ENCODE measurements at places on chromosomes 12 and 14.

DNA sequence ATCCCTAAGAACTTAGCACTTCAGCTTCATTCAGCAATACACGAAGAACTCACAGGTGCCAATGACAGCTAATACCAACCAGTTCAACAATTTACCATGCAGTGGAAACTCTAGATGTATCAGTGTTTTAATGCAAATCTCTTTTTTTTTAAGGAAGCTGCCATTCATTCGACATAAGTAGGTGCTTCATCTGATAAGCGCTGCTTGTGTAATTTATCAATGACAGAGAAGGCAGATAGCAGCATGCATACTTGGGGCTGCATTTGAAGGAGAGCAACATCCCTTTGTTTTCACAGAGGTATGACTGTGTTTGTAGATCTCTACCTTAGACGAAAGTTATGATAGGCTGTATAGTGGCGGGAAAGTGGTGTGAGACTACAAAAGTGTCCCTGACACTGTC is 977.1 kb downstream of the AACS start:
- no peak for DNase-seq

DNA sequence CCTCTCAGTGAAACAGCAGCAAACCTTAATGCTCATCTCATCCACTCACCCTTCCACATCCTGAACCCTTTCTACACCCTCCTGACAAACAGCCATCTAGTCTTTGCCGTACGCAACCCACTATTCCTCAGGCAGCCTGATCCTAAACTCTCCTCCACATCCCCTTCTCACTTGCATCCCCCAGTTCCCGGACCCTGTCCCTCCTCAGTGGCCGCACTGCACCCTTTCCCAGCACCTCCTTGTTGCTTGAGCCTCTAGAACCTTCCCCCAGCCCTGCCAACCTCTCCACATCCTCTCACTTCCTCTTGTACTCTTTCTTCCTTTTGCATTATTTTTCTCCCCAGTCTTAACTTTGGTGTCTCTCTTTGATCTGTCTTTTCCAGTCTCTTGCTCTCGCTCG is 42.9 kb downstream of the IQSEC3 start:
- no peak for DNase-seq

DNA sequence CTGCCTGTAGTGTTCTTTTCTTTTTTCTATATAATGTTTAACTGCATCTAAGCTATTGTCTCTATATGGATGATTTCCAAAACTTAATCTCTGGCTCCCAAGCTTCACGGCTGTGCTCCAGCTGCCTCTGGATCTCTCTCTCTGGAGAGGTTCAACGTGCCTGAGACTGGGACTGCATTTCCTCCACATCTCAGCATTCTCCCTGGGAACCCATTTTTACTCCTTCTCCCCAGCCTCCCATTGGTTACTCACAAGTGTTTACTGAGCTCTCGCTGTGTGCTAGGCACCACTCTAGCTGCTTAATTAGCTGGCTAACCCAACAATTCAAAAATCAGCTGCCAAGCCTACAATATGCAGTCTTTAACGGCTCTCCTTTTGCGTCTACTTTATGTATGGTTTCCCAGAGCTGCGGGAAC is 34.7 kb downstream of the FBXL14 start:
- DNase-seq, result no peak

- no peak for DNase-seq
Observed at GRCh38 chr14:93090826-93091555, 24.7 kb downstream of the ITPK1 start.

GRCh38 chr14:72182708-72183432 is 250.6 kb downstream of the RGS6 start:
- no peak for DNase-seq

GRCh38 chr12:51863933-51864832 is 15.7 kb upstream of the FIGNL2 start:
- peak; percentile 53 for DNase-seq

- no peak for DNase-seq
Observed at GRCh38 chr12:87142342-87142741, 886.2 kb upstream of the MGAT4C start.

- DNase-seq, result no peak
Observed at GRCh38 chr12:111642681-111643426, 42.9 kb downstream of the BRAP start.

- no peak for DNase-seq
Observed at GRCh38 chr14:60343571-60344071, 94.6 kb downstream of the PPM1A start.

- DNase-seq, result no peak
Observed at GRCh38 chr14:26917086-26917485, 319.3 kb upstream of the NOVA1 start.
